ENCODE measurements at places on chromosomes 2 and 18. TPM values are rescaled to one million over a fixed set of nuclear protein-coding genes. Genes with fewer than 3 reads are reported as not detected.

The GALNT5 gene
- 3.2 TPM for total RNA-seq

GRCh38 chr2:219045937-219046550, 4.7 kb upstream of the CFAP65 start:
- H3K4me3 ChIP-seq = no peak overlapping the region
- H3K4me1 ChIP-seq = no peaks in the 10 kb centered on the region
- no peak overlapping the region for H3K27ac ChIP-seq
- DNase-seq = no peak
- H3K27me3 ChIP-seq = no peaks in the 10 kb centered on the region
- no peaks in the 10 kb centered on the region for H3K36me3 ChIP-seq

GRCh38 chr2:176526995-176527901, 258.0 kb downstream of the MTX2 start:
- no peaks in the 10 kb centered on the region for H3K27me3 ChIP-seq
- no peaks in the 10 kb centered on the region for H3K36me3 ChIP-seq
- H3K4me3 ChIP-seq = no peak overlapping the region

DNA sequence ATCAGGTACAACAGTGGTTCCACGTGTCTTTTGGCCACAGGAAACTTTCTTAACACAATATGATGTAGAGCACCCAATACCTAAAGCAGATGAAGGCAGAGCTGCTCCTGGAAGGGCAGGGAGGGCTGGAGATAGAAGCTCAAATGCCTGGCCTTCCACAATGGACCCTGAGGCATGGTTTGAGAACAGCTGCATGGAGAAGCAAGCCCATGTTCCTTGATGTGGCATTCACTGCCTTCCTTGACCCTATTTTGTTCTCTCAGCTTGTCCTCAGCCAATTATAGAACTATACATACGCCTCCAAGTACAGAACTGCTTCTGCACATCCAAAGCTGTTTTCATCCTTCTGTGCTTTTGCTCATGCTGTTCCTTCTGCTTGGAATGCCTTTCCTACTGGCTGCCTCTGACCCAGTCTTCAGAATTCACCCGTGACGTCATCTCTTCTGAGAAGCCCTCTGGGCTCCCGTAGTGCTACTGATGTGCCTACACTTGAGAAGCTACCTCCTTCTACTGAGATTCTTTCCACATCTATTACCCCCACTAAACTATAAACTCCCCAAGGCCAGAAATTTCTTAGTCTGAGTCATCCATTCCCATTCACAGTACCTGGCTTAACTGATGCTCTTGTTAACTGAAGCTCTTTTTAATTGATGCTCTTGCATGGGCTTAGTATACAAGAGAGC, 69.9 kb downstream of the CHRNA1 start:
- no peaks in the 10 kb centered on the region for H3K27me3 ChIP-seq
- H3K27ac ChIP-seq = no peak overlapping the region
- H3K4me3 ChIP-seq = no peak overlapping the region
- H3K36me3 ChIP-seq = no peaks in the 10 kb centered on the region
- H3K4me1 ChIP-seq = no peaks in the 10 kb centered on the region
- DNase-seq = no peak

The SIX2 gene
- total RNA-seq = 16.7 TPM

DNA sequence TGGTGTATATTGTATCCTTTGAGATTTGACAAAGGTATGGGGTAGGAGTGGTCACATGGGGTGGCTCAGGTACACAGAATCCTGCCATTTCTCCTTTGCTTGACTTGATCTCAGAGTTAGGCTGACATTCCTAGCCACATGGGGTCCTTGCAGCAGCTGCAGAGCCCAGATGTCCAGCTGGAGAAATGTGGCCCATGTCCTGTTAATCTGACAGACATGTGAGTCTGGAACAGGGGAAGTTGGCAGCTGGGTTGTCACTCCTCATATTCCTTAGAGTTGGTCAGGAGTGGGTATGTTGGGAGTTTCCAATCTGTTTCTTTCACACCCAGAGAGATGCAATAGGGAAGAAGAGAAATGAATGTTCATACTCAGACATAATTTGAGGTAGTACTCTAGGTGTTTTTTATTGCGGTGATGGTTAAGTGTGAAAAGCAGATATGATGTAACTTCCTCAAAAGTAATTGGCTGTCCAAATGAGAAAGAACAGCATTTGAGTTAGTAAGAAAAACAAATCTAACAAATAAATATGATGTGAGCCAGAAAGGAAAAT, 402.6 kb upstream of the MEIS1 start:
- H3K27me3 ChIP-seq = no peaks in the 10 kb centered on the region
- no peak overlapping the region for H3K27ac ChIP-seq
- no peak overlapping the region for H3K4me3 ChIP-seq

DNA sequence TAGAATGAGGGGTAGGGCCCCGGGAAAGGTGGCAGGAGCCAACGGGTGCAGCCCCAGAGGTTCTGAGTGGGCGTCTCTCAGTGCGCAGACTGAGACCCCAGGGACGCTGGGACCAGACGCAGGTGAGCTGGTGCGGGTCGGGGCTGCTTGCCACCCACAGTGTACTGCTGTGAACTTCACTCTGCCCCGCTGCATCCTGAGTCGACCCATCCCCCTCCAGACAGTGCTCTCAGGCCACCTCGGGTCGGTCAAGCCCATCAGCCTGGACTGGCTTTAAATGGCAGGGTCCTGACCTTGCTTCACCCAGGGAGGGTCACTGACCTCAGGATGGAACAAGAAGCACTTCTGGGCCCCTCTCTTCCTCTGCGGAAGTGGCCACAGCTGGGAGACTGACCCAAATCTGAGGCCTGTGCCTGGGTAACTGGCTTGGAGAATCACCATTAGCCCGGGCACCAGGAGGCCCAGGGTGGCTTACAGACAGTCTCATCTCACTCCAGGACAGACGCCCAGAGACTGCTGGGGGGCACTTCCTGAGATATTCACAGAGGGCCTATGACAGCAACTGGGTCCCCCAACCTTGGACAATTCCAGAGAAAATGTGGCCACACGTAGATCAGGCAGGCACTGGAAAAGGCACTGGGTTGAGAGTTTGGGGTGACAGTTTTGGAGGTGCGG, 23.7 kb upstream of the BOK start:
- no peaks in the 10 kb centered on the region for H3K4me1 ChIP-seq
- no peak overlapping the region for H3K27ac ChIP-seq
- DNase-seq = no peak
- H3K4me3 ChIP-seq = no peak overlapping the region
- no peaks in the 10 kb centered on the region for H3K36me3 ChIP-seq

- H3K4me3 ChIP-seq = no peak overlapping the region
- no peaks in the 10 kb centered on the region for H3K4me1 ChIP-seq
- no peaks in the 10 kb centered on the region for H3K36me3 ChIP-seq
- no peak overlapping the region for H3K27ac ChIP-seq
- DNase-seq = no peak
Observed at GRCh38 chr2:12376025-12376424, 340.7 kb upstream of the TRIB2 start.

The ERMN gene
- not detected for total RNA-seq

DNA sequence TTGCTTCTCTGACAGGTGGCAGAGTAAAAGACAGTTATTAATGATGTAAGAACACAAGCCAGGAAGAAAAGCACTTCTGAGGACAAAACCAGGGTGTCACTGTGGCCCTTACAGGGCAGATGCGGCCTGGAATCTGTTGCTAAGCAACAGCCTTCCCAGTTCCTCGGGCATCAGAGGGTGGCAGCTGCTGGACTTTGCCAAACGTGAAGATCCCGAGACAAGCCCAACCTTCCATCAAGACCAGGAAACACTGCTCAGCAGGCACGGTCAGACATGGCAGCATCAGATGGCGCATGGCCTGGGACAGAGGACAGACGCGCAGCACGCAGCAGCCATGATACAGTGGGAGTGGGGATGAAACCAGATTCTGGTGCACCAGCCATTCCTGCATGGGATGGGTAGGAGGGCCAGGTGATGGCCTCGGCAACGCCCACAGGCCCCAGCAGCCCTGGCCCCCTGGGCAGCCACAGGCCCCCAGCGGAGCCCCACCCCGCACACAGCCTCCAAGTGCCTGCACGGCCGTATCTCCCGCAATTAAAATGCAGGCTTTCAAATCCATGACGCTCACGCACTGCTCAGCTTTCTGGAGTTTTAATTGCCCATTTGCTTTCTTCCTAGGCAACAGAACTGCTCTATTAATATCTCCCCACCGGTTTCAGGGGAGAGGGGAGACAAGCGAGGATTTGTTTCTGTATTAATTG, 89.0 kb downstream of the EIPR1 start:
- DNase-seq = no peak
- no peak overlapping the region for H3K27ac ChIP-seq
- no peaks in the 10 kb centered on the region for H3K36me3 ChIP-seq
- H3K4me1 ChIP-seq = no peaks in the 10 kb centered on the region
- H3K4me3 ChIP-seq = no peak overlapping the region
- no peaks in the 10 kb centered on the region for H3K27me3 ChIP-seq

The OTOS gene
- not detected for total RNA-seq

- H3K4me1 ChIP-seq = no peaks in the 10 kb centered on the region
- no peak overlapping the region for H3K27ac ChIP-seq
- DNase-seq = no peak
- no peaks in the 10 kb centered on the region for H3K27me3 ChIP-seq
- no peaks in the 10 kb centered on the region for H3K36me3 ChIP-seq
Observed at GRCh38 chr18:785242-785641, 26.8 kb downstream of the YES1 start.
